ENCODE measurements at places on chromosomes 5 and 9. TPM values are rescaled to one million over a fixed set of nuclear protein-coding genes. Genes with fewer than 3 reads are reported as not detected.

GRCh38 chr9:4567601-4568000 is 77.3 kb downstream of the SLC1A1 start:
- no peak for DNase-seq
- H3K27me3 ChIP-seq = no peaks in the 10 kb centered on the region
- no peak overlapping the region for H3K27ac ChIP-seq
- no peaks in the 10 kb centered on the region for H3K4me1 ChIP-seq
- H3K36me3 ChIP-seq = no peaks in the 10 kb centered on the region
- H3K4me3 ChIP-seq = no peak overlapping the region

The CRHBP gene
- total RNA-seq = 98.5 TPM

DNA sequence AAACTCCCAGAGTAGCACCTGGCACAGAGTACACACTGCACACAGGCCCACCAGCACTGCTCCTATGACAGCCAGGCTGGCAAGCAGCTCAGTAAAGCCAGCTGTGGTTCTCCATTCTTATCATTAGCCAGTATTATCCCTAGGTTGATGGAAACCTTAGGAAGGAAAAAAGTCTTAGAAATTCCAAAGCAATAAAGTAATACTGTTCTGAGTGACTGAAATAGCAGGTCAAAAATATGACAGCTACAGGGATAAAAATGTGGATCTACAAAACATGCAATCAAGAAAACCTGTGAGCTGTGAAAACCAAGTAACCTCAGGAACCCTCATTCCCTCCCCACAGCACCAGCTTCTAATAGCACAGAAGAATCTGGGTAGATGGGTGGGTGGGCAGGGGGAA is 403.5 kb downstream of the SPOCK1 start:
- H3K4me1 ChIP-seq = no peaks in the 10 kb centered on the region
- no peaks in the 10 kb centered on the region for H3K36me3 ChIP-seq
- DNase-seq = no peak
- no peak overlapping the region for H3K27ac ChIP-seq
- no peak overlapping the region for H3K4me3 ChIP-seq

The ELAVL2 gene
- total RNA-seq = not detected

DNA sequence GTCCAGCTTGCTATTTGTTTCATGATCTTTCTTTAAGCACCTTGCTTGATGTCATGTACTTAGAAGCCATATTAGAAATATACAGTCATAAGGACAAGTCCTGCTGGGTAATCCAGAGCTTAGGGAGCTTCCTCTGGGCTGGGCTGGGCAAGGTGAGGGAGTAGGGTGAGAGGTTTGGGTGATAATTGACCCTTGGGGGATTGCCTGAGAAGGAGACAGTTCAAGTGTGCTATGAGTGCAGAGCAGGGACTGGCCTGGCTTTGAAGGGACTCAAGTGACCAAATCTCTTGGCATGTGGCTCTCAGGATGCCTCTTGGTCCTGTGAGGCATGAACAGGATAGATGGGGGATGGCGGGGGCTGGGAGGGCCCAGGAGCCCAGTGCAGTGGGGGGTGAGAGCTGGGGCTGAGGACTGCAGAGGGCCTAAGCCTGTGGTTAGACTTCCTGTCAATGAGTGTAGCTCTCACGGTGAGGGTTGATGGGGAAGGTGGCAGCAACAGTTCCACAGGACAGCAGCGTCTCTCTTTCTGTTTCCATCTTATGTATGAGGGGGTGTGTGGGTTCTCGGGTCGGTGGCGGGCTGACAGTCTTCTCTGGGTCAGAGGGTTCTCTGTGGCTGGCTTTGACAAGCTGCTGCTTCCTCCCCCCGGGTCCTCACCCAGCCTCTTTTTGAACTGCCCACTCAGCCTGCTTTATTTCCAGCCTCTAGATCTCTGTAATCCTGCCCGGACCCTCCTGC is 53.5 kb downstream of the RGS3 start:
- H3K27me3 ChIP-seq = no peaks in the 10 kb centered on the region
- no peaks in the 10 kb centered on the region for H3K36me3 ChIP-seq
- peaks cover 93% of the 10 kb centered on the region for H3K4me1 ChIP-seq
- H3K4me3 ChIP-seq = peak overlapping the region; percentile 18

The UNC5A gene
- not detected for total RNA-seq

GRCh38 chr5:40240671-40241070 is 439.0 kb upstream of the PTGER4 start:
- H3K4me1 ChIP-seq = no peaks in the 10 kb centered on the region
- H3K27ac ChIP-seq = no peak overlapping the region
- no peak overlapping the region for H3K4me3 ChIP-seq
- H3K27me3 ChIP-seq = no peaks in the 10 kb centered on the region
- H3K36me3 ChIP-seq = no peaks in the 10 kb centered on the region
- no peak for DNase-seq

DNA sequence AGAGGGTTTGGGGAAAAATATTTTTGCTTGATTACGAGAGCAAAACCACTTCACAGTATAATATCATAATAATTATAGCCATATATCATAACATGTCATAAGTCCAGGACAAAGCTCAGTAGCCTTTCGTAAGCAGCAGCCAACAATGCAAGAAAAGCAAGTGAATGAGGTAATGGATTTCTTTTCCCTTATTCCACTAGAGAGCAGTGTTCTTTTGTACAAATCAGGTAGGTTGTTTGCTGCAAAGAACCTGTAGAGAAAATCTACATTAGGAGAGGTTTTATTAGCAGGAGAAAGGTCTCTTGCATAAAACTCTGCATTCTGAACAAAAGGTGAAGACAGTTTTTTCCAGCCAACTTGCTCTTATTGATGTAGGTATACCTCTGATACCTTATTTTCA is 1033.4 kb downstream of the TLE4 start:
- H3K4me1 ChIP-seq = no peaks in the 10 kb centered on the region
- no peak for DNase-seq
- no peak overlapping the region for H3K4me3 ChIP-seq
- H3K27me3 ChIP-seq = no peaks in the 10 kb centered on the region
- no peaks in the 10 kb centered on the region for H3K36me3 ChIP-seq

- no peaks in the 10 kb centered on the region for H3K4me1 ChIP-seq
- no peaks in the 10 kb centered on the region for H3K36me3 ChIP-seq
- H3K27me3 ChIP-seq = no peaks in the 10 kb centered on the region
- no peak overlapping the region for H3K4me3 ChIP-seq
- DNase-seq = no peak
These were observed 178.4 kb upstream of the EFNA5 start for GRCh38 chr5:107849118-107849517.

The PHYHD1 gene
- 10.9 TPM for total RNA-seq

GRCh38 chr9:21294364-21294774 is 10.7 kb downstream of the IFNA5 start:
- peaks cover 14% of the 10 kb centered on the region for H3K4me1 ChIP-seq
- H3K27me3 ChIP-seq = no peaks in the 10 kb centered on the region
- no peak overlapping the region for H3K27ac ChIP-seq
- H3K36me3 ChIP-seq = no peaks in the 10 kb centered on the region

- no peak for DNase-seq
- H3K4me1 ChIP-seq = no peaks in the 10 kb centered on the region
- H3K27ac ChIP-seq = no peak overlapping the region
- H3K27me3 ChIP-seq = no peaks in the 10 kb centered on the region
These were observed 25.8 kb downstream of the NSUN2 start for GRCh38 chr5:6606884-6607558.

GRCh38 chr5:110784901-110785300 is 46.1 kb downstream of the SLC25A46 start:
- H3K4me3 ChIP-seq = no peak overlapping the region
- no peak for DNase-seq
- no peaks in the 10 kb centered on the region for H3K4me1 ChIP-seq
- H3K27me3 ChIP-seq = no peaks in the 10 kb centered on the region

- DNase-seq = no peak
- peak overlapping the region; percentile 30 for H3K27ac ChIP-seq
- peaks cover 9% of the 10 kb centered on the region for H3K27me3 ChIP-seq
- H3K4me3 ChIP-seq = no peak overlapping the region
- no peaks in the 10 kb centered on the region for H3K36me3 ChIP-seq
These were observed 6.3 kb downstream of the CRHBP start for GRCh38 chr5:76958991-76959767.

- H3K27me3 ChIP-seq = no peaks in the 10 kb centered on the region
- peak; percentile 93 for DNase-seq
- peaks cover 13% of the 10 kb centered on the region for H3K36me3 ChIP-seq
These were observed 586 bp downstream of the HMGXB3 start for GRCh38 chr5:150000990-150001659.

The NDUFB6 gene
- total RNA-seq = 36.7 TPM

The EFNA5 gene
- 29.0 TPM for total RNA-seq

DNA sequence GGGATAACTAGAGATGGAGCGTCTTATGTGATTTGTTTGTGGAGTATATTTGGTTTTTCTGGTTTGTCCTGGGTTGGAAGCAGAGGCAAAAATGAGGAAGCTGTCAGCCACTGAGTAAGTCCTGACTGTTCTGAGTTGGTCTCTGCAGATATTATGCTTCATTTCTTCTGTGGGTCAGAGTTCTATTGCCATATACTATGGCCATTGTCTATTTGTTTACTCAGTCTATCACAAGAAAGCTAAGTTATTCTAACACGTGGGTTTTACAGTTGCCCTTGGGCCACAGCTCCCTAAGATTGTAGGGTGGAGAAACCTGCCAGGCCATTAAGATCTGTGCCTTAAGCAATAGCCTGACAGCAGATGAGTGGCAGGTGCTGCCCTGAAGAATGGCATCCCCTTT is 3.0 kb upstream of the CTSV start:
- H3K36me3 ChIP-seq = no peaks in the 10 kb centered on the region
- no peak overlapping the region for H3K27ac ChIP-seq
- H3K4me3 ChIP-seq = no peak overlapping the region
- DNase-seq = no peak
- H3K4me1 ChIP-seq = peaks cover 15% of the 10 kb centered on the region

The CNTNAP3 gene
- total RNA-seq = 12.2 TPM

The PCDHA8 gene
- not detected for total RNA-seq

DNA sequence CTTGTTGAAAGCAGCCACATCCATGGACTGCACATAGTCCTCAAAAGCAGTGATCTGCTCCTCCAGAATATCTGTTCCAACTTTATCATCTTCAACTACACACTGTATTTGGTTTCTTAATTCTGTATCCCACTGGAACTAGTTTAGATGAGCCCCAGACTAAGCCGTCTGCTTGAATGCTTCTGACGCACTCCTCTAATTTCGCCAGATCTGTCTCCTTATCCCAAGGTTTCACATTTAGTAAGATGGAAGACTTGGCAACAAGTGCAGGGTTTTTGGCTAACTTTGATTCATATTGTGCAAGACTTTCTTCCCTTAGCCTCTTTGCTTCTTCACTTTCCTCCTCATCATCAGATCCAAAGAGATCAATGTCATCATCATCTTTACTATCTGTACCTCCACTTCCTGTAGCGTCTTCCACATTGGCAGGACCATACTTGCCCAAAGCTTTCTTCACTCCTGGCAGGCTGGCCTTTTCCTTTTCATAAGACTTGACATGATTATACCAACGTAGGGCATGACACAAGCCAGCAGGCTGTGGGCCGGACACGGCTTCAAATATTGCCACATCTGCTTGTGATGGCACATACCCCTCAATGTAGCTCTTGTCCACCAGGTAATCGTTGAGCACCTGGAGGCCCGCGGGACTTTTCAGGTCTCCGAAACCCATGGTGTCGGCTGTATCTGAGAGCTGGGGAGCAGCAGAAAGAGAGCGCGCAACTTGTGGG is 56.2 kb upstream of the PIK3R1 start:
- no peak overlapping the region for H3K27ac ChIP-seq
- no peaks in the 10 kb centered on the region for H3K4me1 ChIP-seq
- H3K27me3 ChIP-seq = no peaks in the 10 kb centered on the region
- no peak for DNase-seq

- DNase-seq = no peak
- no peak overlapping the region for H3K27ac ChIP-seq
- no peaks in the 10 kb centered on the region for H3K4me1 ChIP-seq
- no peak overlapping the region for H3K4me3 ChIP-seq
- no peaks in the 10 kb centered on the region for H3K36me3 ChIP-seq
These were observed 50.7 kb downstream of the WNK2 start for GRCh38 chr9:93234600-93234999.

GRCh38 chr5:60023255-60023654 is 129.7 kb upstream of the PDE4D start:
- H3K27ac ChIP-seq = no peak overlapping the region
- no peak overlapping the region for H3K4me3 ChIP-seq
- no peaks in the 10 kb centered on the region for H3K27me3 ChIP-seq

GRCh38 chr9:92966518-92966800 is 19.1 kb downstream of the FGD3 start:
- peak overlapping the region; percentile 68 for H3K4me3 ChIP-seq
- H3K27ac ChIP-seq = peak overlapping the region; percentile 97
- H3K4me1 ChIP-seq = peaks cover 26% of the 10 kb centered on the region
- no peaks in the 10 kb centered on the region for H3K36me3 ChIP-seq
- DNase-seq = peak; percentile 77

The LCN9 gene
- not detected for total RNA-seq

The GRM6 gene
- total RNA-seq = not detected

- no peaks in the 10 kb centered on the region for H3K36me3 ChIP-seq
- DNase-seq = no peak
- no peaks in the 10 kb centered on the region for H3K27me3 ChIP-seq
- no peaks in the 10 kb centered on the region for H3K4me1 ChIP-seq
- no peak overlapping the region for H3K4me3 ChIP-seq
- no peak overlapping the region for H3K27ac ChIP-seq
These were observed 140.9 kb upstream of the PIK3R1 start for GRCh38 chr5:68074633-68075032.

DNA sequence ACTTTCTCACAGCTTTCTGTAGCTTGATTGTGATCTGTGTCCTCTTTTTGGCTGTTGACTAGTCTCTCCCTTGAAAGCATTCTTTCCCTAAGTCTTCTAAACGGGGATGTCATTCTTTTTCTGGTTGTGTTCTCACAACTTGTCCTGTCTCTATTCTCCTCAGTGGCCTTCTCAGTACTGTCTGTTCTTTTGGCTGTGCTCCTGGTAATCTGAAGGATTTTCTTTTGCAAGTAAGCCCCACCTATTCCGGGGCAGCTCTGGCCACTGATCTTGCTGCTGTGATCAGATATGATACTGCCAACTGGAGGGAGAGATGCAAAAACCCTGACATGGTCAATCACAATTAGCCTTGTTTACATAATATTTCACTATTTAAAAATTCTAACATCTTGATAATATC is 172.2 kb downstream of the CDC42SE2 start:
- no peak for DNase-seq
- H3K4me3 ChIP-seq = no peak overlapping the region
- no peaks in the 10 kb centered on the region for H3K27me3 ChIP-seq
- no peaks in the 10 kb centered on the region for H3K4me1 ChIP-seq
- H3K27ac ChIP-seq = no peak overlapping the region

The ZDHHC11B gene
- 2.8 TPM for total RNA-seq

The HINT2 gene
- total RNA-seq = 25.8 TPM

The HSPB3 gene
- not detected for total RNA-seq

GRCh38 chr9:128244837-128245231 is 31.0 kb downstream of the GOLGA2 start:
- peak; percentile 86 for DNase-seq
- H3K4me3 ChIP-seq = peak overlapping the region; percentile 7
- H3K4me1 ChIP-seq = peaks cover 37% of the 10 kb centered on the region
- H3K27ac ChIP-seq = peak overlapping the region; percentile 60
- no peaks in the 10 kb centered on the region for H3K36me3 ChIP-seq

The TMOD1 gene
- 2.3 TPM for total RNA-seq

- no peak for DNase-seq
- peaks cover 54% of the 10 kb centered on the region for H3K4me1 ChIP-seq
- H3K27me3 ChIP-seq = no peaks in the 10 kb centered on the region
- H3K4me3 ChIP-seq = no peak overlapping the region
These were observed 1.5 kb downstream of the ARPC5L start for GRCh38 chr9:124863371-124863871.
